ENCODE measurements at places on chromosomes 2 and 18. TPM values are rescaled to one million over a fixed set of nuclear protein-coding genes. Genes with fewer than 3 reads are reported as not detected.

The DHRS9 gene
- 0.54 TPM for polyA plus RNA-seq

The TEX44 gene
- not detected for polyA plus RNA-seq

The GPR39 gene
- polyA plus RNA-seq = 0.43 TPM

The NT5DC4 gene
- not detected for polyA plus RNA-seq

The TWSG1 gene
- polyA plus RNA-seq = 38.3 TPM

The ANO7 gene
- polyA plus RNA-seq = 2.0 TPM

The TPRKB gene
- 58.6 TPM for polyA plus RNA-seq

The NEUROD1 gene
- not detected for polyA plus RNA-seq

All from ovary (tissue), 10 donors.